ENCODE measurements at places on chromosomes 11 and 22. TPM values are rescaled to one million over a fixed set of nuclear protein-coding genes. Genes with fewer than 3 reads are reported as not detected.

CAVIN3 gene
- 12.3 TPM for polyA plus RNA-seq

PDGFB gene
- polyA plus RNA-seq: 15.1 TPM

CLNS1A gene
- 179 TPM for polyA plus RNA-seq

LIN7C gene
- 26.0 TPM for polyA plus RNA-seq

DMC1 gene
- 4.4 TPM for polyA plus RNA-seq

MRGPRF gene
- polyA plus RNA-seq: 17.9 TPM

AIFM3 gene
- 1.2 TPM for polyA plus RNA-seq

SHANK3 gene
- 15.0 TPM for polyA plus RNA-seq

ENTHD1 gene
- not detected for polyA plus RNA-seq

MMP8 gene
- polyA plus RNA-seq: 0.11 TPM

ACRV1 gene
- 1.6 TPM for polyA plus RNA-seq

PTPN5 gene
- polyA plus RNA-seq: 0.63 TPM

MYBPC3 gene
- 0.03 TPM for polyA plus RNA-seq

SLC17A6 gene
- polyA plus RNA-seq: not detected

All from left renal pelvis (tissue), 4 donors.